Effector memory CD4-positive, alpha-beta T cell (primary cell): ENCODE measurements at places on chromosomes 12 and 14.

DNA sequence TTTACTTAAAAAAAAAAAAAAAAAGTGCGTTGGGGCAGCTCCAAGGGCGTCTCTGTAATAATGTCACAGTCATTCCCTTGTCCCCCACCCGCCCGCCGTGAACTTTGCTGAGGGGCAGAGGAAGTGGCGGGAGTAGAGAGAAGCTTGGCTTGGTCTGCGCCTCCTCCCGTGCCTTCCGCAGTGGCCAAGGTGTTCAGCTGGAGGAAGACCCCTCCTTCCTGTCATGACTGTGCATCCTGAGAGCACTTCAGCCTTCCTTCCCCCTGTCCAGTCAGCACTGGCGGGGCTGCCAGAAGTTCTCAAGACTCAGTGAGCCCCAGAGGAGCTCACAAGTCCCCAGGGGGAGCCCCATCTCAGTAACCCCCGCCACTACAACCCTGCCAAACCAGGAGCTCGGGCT is 32.2 kb downstream of the AACS start:
- DNase-seq: no peak

- no peak for DNase-seq
Measured at GRCh38 chr14:28436821-28437220, 329.8 kb upstream of the FOXG1 start.

DNA sequence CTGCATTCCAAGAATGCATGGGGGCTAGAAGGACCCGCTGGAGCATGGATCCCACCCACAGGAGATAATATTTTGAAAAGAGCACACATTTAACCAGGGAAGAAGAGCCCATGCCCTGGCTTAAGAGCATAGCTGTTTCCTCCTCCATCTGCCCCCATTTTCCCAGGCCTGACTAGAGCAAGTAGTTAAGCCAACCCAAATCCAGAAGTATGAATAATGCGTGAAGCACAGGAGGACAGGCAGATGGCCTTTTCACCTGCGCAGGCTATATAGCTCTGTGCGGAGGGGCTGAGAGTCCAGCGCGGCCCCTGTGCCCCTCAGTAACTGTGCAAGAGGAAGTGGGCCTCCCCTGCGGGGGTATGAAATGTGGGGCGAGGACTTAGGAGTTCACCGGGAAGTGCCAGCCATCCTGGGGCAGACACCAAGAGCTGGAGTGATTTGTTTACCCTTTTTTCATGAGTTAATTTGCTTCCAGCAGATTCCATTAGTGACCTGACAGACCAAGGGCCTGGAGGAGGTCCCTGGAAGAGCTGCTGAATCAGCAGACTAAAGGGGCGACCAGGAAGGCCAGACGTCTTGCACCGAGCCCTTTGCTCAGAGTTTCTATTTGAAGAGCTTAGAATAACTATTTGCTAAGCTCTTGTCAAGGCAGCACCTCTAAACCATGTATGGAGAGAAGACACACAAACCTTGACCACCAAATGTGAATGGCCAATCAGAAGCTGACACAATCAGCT is 37.2 kb downstream of the DPF3 start:
- DNase-seq: no peak

DNA sequence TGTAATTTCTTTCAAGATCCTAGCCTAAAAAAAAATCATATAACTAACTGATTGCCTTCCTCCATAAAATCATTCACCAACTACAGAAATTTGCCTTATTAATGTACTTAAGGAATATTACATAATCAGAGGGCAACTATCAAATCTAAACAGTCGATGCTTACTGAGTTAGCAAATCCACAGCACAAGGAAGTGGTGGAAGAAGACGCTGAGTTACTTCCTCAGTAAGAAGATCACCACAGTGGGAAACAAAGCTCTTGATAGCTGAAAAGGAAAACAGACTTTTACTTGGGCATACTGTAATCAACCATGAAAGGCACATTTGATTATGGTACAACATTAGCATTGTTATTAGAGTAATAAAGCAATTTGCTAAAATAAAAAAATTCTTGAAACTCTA is 48.7 kb downstream of the HEATR5A start:
- no peak for DNase-seq

DNA sequence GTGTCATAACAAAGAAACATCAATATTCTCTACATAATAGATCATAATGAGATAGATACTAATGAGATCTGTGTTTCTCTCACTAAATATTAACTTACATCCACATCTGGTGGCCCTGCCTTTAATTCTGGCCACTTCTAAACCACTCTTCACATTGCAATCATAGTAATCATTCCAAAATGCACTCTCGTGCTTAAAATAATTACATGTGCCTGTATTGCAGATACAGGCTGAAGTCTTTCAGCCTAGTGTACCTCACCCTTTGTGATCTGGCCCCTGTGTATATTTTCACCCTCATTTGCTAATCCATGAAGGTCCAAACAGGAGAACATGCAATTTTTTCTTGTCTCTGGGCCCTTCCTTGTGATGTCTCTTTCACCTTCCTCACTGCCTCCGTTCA is 108.0 kb downstream of the LIN7A start:
- DNase-seq: no peak

GRCh38 chr14:77804592-77804991 is 4.7 kb downstream of the ADCK1 start:
- no peak for DNase-seq

DNA sequence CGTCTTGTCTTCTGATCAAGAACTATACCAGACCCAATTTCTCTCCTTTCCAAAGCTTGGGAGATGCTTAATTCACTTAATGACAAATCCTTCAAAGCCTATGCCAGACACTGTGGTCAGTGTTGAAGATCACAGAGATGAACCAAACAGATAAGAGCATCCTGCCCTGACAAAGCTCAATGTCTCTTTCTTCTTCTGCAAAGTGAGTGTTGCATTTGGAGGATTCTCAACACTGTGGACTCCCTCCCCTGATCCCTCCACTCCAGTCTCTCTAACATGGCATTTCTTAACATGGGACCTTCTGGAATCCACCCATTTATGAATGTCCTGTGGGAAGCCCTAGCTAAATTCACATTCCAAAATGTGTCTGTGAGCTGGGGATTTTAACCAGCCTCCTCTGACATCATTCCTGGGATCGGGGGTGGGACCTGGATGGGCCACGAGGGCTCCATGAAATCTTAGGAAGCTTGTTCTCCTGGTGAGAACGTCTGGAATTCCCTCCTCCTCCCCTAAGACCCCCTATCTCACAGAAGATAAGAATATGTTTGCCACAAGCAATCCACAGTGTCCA is 20.3 kb downstream of the SYNE3 start:
- no peak for DNase-seq

GRCh38 chr12:6786416-6787094 is 2.8 kb upstream of the CD4 start:
- no peak for DNase-seq
